ENCODE measurements at places on chromosomes 4 and X. TPM values are rescaled to one million over a fixed set of nuclear protein-coding genes. Genes with fewer than 3 reads are reported as not detected.

MAGEA8 gene
- 0.41 TPM for polyA plus RNA-seq

HELQ gene
- polyA plus RNA-seq = 18.2 TPM

C4orf36 gene
- not detected for polyA plus RNA-seq

NSG1 gene
- 40.3 TPM for polyA plus RNA-seq

RNF212 gene
- not detected for polyA plus RNA-seq

CXCL11 gene
- polyA plus RNA-seq = 0.30 TPM

POLN gene
- not detected for polyA plus RNA-seq

MAGEB17 gene
- polyA plus RNA-seq = not detected

GAGE2A gene
- polyA plus RNA-seq = not detected

GIMD1 gene
- not detected for polyA plus RNA-seq

RAB41 gene
- polyA plus RNA-seq = 0.37 TPM

RPL9 gene
- polyA plus RNA-seq = 2,603 TPM

PPM1K gene
- 23.5 TPM for polyA plus RNA-seq
